ENCODE measurements at places on chromosomes 6 and 20. TPM values are rescaled to one million over a fixed set of nuclear protein-coding genes. Genes with fewer than 3 reads are reported as not detected.

The NEURL2 gene
- total RNA-seq, result 42.9 TPM

DNA sequence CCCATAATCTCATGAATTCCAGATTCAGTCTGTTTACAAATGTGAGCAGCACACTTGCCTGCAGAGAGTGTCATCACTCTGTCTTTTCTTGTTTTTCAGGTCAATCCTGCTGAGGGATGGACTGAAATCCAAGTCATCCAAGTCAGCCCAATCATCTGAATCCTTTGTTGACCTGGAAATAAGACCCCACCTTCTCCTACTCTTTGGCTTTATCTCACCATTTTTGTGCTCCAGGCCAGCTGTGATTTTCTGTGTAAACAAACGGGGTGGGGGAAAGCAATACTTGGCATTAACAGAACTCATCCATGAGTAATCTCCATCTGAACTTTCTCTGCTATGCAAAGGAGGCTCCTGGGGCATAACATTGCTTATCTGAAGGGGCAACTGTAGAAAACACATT lies 16.9 kb upstream of the GSTA4 start:
- H3K36me3 ChIP-seq, result peaks cover 42% of the 10 kb centered on the region
- DNase-seq, result no peak
- H3K4me3 ChIP-seq, result no peak overlapping the region
- H3K27ac ChIP-seq, result no peak overlapping the region
- H3K4me1 ChIP-seq, result no peaks in the 10 kb centered on the region

DNA sequence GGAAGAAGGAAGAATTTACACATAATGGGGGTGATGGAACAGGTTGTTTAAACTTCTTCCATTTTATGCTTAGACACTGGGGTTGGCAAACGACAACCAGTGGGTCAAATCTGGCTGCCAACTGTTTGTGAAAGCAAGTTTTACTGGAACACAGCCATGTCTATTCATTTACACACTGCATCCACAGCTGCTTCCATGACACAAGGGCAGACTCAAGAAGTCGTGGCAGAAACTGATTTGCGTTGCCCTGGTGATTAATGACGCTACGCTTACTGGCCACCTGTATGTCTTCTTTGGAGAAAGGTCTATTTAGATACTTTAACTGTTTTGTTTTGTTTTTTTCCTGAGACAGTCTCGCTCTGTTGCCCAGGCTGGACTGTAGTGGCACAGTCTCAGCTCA lies 19.0 kb downstream of the CTCFL start:
- no peak overlapping the region for H3K4me3 ChIP-seq
- no peak for DNase-seq
- peaks cover 2% of the 10 kb centered on the region for H3K27me3 ChIP-seq
- H3K27ac ChIP-seq, result no peak overlapping the region
- no peaks in the 10 kb centered on the region for H3K4me1 ChIP-seq

DNA sequence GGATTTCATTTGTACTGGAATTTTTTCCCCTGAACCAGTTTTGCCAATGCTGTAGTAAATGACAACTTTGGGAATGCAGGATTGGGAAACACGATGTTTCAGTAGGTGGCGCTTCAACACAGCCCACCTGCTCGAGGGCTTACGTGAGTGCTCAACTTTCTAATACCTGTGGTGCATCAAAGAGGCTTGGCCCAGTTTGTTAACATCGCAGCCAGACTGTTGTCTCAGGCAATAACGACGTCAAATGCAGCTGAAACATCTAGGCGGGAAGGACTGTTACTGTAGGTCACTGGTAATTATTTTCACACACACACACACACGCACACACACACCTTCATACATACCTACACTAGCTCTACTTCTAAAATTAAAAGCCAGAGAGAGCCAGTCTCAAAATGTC lies 815.5 kb upstream of the SLC35B3 start:
- no peaks in the 10 kb centered on the region for H3K4me1 ChIP-seq
- H3K27me3 ChIP-seq, result no peaks in the 10 kb centered on the region
- no peak overlapping the region for H3K4me3 ChIP-seq
- DNase-seq, result no peak
- no peaks in the 10 kb centered on the region for H3K36me3 ChIP-seq

Data from tibial nerve (tissue), 4 donors.